Hippocampal formation (tissue), 2 donors: ENCODE measurements at places on chromosomes 11 and 22.

DNA sequence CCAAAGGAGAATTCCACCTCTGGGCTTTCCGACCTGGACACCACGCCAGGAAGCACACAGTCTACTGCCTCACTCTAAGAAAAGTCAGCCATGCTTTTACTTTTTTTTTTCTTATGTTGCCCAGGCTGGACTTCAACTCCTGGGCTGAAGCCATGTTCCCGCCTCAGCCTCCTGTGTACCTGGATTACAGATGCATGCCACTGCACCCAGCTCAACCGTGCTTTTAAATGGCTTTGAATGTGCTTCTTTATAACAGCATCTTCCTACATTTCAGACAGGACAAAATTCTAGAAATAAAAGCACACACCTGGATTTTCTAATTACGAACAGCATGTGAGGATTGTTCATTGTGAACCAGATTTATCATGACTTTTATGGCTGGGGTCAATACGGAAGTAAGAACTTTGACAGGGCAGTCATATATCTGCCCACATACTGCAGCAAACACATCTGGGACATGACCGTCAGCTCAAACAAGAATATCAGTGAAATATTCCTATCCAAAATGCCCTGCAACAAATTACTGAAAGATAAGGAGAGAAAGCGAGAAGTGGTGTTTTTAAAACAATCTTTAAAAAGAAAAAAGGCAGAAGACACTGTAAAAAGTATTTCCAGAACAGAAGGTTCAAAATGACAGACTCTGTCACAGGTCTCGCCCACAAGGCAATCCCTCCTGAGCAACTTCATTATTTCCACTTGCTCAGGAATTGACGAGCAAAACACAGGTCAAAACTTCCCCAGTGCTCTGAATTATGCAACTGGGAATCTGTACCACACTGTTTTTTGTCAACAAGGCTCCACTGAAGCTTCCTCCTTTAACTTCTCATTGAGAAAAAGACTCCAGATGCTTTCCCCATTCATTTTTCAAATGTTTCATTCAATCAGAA is 42.1 kb downstream of the PACSIN2 start:
- no peak for DNase-seq

GRCh38 chr11:7506243-7506642 is 7.6 kb upstream of the PPFIBP2 start:
- no peak for DNase-seq

DNA sequence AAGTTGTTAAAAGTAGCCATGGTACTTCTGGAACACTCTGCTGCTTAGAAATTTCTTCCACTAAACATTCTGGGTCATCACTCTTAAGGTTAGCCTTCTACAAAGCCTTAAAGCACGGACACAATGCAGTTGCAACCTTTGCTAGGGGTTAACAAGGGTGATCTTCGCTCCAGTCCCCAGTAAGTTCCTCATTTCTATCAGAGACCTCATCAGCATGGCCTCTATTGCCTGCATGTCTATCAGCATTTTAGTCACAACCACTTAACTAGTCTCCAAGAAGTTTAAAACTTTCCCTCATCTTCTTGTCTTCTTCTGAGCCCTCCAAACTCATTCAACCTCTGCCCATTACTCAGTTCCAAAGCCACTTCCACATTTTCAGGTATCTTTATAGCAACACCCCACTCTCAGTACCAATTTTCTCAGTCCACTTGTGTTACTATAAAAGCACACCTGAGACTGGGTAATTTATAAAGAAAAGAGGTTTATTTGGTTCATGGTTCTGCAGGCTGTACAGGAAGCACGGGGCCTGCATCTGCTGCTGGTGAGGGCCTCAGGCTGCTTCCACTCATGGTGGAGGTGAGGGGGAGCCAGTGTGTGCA is 48.7 kb upstream of the TH start:
- no peak for DNase-seq

DNA sequence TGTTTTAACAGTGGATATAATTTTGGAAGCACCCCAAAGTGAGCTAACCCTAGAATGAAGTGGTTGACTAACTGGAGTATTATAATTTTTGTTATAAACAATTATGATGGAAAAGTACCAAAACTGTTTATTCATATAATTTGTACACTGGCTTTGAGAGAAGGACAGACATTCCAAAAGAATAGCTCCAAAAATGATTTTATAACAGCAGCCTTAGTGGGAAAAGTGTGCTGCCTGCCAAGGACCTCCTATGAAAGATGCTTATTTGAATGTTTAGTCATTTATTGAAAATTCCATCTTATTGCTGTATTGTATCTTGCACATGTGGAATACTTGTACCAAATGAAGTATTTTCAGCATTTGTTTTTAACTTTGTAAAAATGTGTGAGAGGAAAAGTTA is 169.8 kb downstream of the GUCY1A2 start:
- no peak for DNase-seq

DNA sequence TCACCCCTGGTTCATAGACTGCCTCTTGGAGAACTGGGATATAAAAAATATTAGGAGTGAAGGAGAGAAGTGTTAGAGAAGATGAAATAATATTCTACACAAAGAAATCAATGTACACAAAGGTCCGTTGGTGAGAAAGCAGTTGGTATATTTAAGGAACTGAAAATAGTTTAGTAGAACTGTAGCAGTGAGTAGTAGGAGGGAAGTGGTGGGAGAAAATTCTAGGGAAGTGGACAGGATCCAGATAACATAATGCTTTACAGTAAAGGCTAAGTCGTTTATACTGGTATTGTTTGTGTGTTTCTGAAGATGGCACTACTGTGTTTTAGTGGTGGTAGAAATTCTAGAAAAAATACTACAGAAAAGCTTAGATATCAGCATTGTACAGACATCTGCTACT is 120.8 kb upstream of the CHORDC1 start:
- DNase-seq = no peak

GRCh38 chr11:112249871-112250610 is 10.6 kb downstream of the PLET1 start:
- DNase-seq = no peak

DNA sequence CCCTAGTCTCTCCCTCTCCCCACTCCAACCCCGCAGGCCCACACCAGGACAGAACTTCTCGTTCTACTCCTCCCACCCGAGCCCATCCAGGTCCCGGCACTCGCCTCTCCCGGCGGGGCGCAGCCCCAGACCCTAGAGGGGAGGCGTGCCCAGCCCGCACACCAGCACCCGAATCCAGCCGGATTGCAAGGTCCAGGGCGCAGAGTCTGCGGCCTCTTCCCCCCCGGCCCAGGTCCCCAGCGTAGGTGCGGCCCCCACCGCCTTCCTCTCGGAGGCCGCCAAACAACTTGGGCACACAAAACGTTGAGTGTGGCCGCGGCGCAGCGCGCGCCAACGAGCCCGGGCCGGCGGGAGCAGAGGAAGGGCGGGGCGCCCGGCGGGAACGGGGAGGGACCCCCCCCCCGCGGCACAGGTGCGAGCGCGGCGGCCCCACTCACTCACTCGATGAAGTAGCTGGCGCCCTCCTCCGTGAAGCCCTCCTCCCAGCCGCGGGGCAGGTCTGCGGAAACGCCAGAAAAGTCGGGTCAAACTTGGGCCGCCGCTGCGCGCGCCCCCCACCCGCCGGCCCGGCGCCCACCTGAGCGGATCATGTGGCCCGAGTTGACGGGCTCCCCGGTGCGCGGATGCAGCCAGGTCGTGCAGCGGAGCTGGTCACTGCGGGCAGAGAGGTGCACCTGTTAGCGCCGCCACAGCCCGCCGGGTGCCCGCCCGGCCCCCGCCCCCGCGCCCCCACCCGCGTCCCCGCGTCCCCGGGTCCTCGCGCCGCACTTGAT is 480 bp downstream of the PLEKHA7 start:
- DNase-seq = no peak

DNA sequence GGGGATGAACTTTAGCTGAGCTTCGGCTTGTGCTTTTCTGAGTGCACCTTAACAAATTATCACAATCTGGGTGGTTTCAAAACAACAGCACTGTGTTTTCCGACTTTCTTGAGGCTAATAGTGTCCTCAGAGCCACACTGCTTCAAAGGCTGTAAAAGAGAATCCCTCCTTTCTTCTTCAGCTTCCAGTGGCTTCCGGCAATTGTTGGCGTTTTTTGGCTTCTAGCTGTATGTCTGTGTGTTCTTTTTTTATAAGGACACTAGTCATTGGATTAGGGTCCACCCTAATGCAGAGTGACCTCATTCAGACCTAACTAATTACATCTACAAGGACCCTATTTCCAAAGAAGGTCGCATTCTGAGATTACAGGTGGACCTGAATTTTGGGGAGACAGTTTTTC is 30.6 kb downstream of the KIAA1671 start:
- no peak for DNase-seq

GRCh38 chr11:130223291-130223971 is 63.8 kb downstream of the ST14 start:
- DNase-seq = no peak

GRCh38 chr11:88849368-88849767 is 216.4 kb downstream of the GRM5 start:
- no peak for DNase-seq

- DNase-seq = no peak
These were observed 38.0 kb downstream of the GRK3 start for GRCh38 chr22:25602445-25602844.

- peak; percentile 26 for DNase-seq
These were observed 84.1 kb downstream of the PDE2A start for GRCh38 chr11:72589802-72590761.

DNA sequence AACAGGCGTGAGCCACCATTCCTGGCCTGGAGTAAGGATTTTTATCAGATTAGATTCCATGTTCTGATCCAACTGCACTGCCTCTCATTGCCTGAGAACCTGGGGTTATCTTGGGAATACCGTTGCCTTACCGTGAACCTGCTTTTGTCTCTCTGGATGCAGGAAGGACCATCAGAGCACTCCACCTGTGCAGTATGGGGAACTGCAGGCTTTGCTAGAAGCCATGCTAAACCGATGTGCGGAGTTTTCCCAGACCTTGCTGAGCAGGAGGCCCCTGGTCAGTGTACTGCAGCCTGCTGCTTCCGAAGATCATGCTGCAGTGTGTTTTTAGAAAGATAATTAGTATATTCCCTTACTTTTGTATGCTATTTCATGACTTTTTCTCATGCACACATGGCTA is 43.6 kb downstream of the MEI1 start:
- DNase-seq = no peak

GRCh38 chr11:34840736-34841386 is 75.3 kb downstream of the APIP start:
- no peak for DNase-seq

DNA sequence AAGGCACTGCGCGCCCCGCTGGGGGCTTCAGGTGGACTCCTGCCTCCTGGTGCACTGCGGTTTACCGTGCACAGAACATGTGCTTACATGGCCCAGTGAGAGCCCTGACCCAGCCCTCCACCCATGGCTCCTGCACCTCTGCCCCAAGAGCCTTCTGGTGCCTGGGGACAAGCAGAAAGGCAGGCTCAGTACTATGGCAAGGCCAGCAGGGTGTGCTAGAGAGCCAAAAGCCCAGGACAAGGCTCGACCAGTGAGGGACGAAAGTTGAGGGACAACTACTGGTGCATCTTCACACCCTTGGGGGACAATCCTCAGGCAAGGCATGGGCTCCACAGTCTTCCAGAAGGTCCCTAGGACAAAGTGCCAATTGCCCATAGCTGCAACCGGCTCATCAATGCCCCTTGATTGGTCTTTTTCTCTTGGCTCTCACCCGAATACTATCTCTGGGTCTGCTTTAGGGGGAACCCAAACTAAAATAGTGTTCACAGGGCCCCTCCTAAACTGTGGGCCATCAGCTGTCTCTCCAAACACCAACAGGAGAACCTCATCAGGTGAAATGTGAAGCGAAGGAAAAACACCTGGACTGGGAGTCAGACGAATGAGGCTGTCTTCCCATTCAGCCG is 13.5 kb downstream of the PGA5 start:
- peak; percentile 1 for DNase-seq

GRCh38 chr11:11661326-11662040 is 39.7 kb upstream of the GALNT18 start:
- DNase-seq = no peak

DNA sequence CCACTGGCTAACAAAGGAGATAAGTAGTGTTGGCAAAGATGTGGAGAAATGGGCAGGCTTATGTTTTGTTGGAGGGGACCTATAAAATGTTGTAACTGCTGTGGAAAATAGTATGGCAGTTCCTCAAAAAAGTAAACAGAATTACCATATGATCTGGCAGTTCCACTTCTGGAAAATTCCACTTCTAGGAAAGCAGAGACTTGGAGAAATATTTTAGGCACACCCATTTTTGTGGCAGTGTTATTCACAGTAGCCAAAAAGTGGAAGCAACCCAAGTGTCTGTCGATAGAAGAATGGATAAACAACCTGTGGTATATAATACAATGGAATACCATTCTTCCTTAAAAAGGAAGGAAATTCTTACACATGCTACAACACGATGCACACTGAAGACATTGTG is 57.0 kb upstream of the ADORA2A start:
- no peak for DNase-seq

- no peak for DNase-seq
These were observed 13.0 kb downstream of the MYO7A start for GRCh38 chr11:77141034-77141433.

DNA sequence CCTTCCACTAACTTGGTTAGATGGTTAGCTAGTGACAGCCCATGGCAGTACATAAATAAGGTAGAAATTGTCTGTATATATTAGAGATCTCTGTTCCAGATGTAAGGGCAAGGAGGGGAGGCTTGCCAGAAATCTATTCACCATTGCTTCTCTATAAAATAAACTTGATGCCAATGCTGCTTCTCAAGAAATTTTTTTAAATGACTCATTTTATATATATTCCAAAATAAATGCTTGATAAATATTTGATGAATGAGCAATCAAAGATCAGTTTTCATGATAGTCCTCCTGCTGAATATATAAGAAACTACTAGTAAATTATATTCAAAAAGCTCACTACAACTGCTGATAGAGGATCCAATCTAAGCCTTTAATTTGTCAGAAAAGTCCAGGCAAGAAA is 710.6 kb upstream of the CCDC179 start:
- no peak for DNase-seq

GRCh38 chr11:11998091-11998781 is 10.2 kb downstream of the DKK3 start:
- DNase-seq = no peak

- DNase-seq = no peak
These were observed 21.5 kb upstream of the SCARF2 start for GRCh38 chr22:20459152-20459542.

DNA sequence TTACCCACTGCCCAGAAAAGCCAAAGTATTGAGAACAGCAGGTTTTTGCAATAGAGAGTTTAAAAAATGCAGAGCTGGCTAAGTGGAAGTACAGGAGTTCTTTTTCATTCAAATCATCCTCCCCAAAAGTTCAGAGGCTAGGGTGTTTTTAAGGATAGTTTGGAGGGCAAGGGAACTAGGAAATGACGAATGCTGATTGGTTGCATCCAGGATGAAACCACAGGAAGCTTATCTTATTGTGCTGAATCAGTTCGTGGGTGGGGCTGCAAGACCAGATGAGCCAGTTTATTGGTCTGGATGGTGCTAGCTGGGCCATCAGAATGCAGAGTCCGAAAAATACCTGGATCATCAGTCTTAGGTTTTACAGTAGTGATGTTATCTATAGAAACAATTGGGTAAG is 1427.1 kb downstream of the LRRC4C start:
- no peak for DNase-seq

DNA sequence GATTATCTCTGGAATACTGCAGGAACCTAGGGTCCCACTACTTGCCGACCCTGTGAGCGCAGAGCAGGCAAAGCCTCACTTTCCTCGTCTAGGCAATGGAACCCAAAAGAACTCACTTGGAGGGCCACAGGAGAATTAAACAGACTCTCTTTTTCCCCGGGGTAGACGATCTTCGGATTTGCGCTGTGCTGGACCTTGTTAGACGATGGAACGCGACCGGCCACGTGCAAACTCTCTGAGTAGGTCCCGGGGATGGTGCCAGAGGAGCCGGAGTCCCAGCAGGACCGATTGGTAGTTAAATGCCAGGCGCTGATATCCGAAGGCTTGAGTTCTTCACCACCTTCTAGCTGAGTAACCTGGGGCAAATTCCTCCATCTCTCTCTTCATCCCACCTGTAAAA is 1.0 kb upstream of the SLC1A2 start:
- no peak for DNase-seq
